ENCODE measurements at places on chromosomes 12 and 14.

- DNase-seq = peak; percentile 78
Observed at GRCh38 chr12:117032593-117033381, 66.4 kb downstream of the TESC start.

- DNase-seq = peak; percentile 73
Observed at GRCh38 chr12:96219700-96220206, 25.6 kb downstream of the ELK3 start.

DNA sequence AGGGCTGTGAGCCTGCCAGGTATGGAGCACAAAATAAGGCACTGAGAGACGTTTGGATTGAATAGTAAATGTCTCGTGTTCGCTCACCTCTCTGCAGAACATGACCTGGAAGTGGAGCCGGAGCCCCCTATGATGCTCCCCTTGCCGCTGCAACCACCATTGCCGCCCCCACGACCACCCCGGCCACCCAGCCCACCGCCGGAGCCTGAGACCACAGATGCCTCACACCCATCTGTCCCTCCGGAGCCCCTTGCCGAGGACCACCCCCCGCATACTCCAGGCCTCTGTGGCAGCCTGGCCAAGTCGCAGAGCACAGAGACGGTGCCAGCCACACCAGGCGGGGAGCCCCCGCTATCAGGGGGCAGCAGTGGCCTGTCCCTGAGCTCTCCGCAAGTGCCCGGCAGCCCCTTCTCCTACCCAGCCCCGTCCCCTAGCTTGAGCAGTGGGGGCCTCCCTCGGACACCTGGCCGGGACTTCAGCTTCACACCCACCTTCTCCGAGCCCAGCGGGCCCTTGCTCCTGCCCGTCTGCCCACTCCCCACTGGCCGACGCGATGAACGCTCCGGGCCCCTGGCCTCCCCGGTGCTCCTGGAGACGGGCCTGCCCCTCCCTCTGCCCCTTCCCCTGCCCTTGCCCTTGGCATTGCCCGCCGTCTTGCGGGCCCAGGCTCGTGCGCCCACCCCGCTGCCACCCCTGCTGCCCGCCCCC, 18.7 kb downstream of the SETD1B start:
- no peak for DNase-seq

- DNase-seq = no peak
Observed at GRCh38 chr12:119216084-119216483, 37.4 kb downstream of the HSPB8 start.

DNA sequence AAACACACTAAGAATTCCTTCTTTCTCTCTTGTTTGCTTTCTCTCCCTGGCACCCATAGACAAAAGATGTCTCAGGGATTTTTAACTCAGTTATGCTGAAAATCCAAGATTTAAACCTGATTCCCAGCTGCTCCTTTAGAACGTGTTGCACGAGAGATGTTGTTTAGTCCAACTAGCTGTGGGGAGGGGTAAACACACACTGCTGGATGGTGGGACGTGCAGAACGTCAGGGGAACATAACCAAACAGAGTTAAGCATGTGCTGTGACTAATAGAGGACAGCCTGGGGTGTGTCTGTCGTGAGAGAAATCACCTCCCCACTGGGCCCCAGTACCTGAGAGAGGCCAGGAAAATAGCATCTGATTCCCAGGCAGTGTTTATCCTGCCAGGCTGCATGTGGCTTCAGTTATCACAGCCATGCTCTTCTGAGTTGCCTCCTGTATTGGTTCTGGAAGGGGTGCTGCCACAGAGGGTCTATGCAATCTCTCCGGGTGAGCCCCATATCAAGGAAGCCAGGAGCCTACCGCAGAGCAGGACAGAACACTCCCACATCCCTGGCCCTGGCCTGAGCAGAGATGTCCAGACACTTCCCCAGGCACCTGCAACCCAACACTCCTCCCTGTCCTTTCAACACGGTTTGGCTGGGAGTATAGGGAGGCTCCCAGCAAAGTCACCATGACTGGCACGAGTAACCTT, 112.7 kb upstream of the EGLN3 start:
- no peak for DNase-seq

DNA sequence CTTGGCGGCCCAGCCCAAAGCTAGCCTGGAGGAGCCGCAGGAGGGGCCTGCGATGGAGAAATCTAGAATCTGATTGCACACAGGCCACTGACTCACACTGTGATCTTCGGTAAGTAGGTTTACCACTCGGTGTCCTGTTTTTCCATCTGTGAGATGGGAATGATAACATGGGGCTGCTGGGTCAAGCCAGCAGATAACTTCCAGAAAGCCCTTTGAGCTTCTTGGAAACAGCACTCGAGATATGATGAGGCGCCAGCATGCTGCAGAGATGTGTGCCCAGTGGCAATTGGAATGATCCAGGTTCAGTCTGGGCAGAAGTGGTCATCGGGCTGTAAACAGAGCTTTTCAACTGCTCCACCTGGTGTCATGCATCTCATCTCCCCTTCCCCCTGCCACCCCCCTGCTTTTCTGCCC, 771.3 kb upstream of the TBX3 start:
- peak; percentile 87 for DNase-seq

Measured in ELF-1 (cell line).